Muscle of arm (tissue), 14 donors: ENCODE measurements at places on chromosomes 3 and 15.
A peak's percentile ranks its signal among the peaks of the same experiment; 100 is the strongest.

DNA sequence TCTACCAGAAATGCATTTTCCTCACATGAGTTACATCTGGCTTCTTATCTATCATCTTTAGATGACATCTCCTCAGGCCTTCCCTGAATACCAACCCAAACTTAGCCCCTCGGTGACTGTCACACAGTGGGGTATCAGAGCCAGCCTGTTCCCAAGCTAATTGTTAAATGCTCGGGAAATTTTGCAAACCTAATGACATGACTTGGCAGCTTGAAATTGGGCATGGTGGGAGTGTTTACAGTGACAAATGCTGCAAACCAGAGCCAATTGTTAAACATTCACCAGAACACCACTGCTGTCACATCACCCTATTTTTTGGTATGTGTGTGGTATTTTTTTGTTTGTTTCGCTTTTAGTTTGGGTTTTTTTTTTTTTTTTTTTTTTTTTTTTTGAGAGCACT is 130.8 kb downstream of the HCN4 start:
- DNase-seq, result no peak

DNA sequence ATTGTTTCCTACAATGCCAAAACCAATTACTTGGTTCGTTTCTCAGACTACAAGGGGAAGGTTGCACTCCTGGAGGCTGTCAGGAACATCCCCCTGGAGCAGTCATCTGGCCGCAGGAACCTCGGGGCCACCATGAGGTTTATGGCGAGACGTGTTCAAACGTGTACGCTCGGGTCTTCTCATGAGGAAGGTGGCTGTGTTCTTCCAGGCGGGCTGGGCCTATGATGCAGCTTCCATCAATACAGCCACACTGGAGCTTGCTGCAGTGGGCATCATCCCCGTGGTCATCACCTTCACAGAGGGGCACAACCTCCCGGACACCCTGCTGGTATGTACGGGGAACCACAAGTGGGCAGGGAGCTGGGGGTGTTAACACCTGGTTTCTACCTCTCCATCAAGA is 94.5 kb upstream of the COL6A5 start:
- no peak for DNase-seq

- DNase-seq, result peak; percentile 84
These were observed 205.7 kb upstream of the ZPLD1 start for GRCh38 chr3:102229062-102229655.

DNA sequence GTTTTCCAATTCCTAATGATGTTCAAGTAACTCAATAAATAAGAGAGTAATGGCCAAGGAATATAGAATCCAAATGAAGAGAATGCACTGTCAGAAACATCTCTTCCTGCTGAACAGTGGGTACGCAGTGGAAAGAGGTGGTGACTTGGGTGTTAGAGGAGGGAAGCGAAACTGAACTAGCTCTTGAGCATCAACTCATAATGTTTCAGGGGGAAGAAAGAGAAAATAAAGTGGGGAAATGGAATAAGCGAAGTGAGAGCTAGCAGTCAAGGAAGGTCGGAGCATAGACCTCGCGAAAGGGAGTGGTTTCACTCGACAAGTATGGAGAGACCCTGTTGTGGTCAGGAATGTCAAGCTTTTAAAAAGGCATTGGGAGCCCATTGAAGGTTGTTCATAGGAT is 309.5 kb downstream of the GAP43 start:
- no peak for DNase-seq

DNA sequence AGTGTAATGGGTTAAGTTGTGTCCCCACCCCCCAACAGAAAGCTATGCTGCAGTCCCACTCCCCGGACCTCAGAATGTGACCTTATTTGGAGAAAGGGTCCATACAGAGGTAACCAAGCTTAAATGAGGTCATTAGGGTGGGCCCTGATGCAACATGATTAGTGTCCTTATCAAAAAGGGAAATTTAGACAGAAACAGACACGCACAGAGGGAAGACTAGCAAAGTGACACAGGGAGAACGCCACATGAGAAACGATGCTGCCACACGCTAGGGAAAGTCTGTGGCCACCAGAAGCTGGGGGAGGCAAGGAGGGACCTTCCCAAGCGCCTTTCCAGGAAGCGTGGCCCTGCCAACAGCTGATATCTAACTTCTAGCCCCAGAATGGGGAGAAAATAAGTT is 65.4 kb downstream of the RPN1 start:
- DNase-seq, result no peak

GRCh38 chr3:112874725-112875124 is 28.1 kb upstream of the CD200R1L start:
- DNase-seq, result no peak

- DNase-seq, result no peak
These were observed 906.0 kb upstream of the ALCAM start for GRCh38 chr3:104460477-104461406.

- DNase-seq, result peak; percentile 6
These were observed 2.6 kb upstream of the TIGIT start for GRCh38 chr3:114290911-114291901.

GRCh38 chr3:15556512-15556911 is 35.0 kb upstream of the COLQ start:
- peak; percentile 11 for DNase-seq

- no peak for DNase-seq
These were observed 7.3 kb downstream of the ARL6IP5 start for GRCh38 chr3:69092030-69092516.

- no peak for DNase-seq
These were observed 46.6 kb downstream of the MAGI1 start for GRCh38 chr3:65992106-65992505.

DNA sequence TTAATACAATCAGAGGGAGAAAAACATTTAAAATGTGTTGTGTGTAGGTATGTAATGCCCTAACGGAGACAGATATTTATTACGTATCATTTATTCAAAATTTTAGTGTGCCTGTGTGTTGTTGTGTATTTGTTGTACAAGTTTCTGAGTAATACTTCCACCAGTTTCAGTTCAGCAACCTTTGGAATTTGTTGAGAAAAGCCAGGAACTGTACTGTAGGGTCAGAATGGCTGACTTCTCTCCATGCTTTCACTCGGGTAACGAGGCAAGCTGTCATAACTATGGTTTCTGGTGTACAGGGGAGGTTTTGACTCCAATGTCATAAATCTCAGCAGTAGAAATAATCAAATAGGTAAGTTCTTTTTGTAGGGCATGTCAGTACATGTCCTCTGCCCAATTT is 23.8 kb upstream of the CNTN6 start:
- no peak for DNase-seq

GRCh38 chr15:69225355-69226022 is 65.1 kb downstream of the GLCE start:
- DNase-seq, result peak; percentile 7

DNA sequence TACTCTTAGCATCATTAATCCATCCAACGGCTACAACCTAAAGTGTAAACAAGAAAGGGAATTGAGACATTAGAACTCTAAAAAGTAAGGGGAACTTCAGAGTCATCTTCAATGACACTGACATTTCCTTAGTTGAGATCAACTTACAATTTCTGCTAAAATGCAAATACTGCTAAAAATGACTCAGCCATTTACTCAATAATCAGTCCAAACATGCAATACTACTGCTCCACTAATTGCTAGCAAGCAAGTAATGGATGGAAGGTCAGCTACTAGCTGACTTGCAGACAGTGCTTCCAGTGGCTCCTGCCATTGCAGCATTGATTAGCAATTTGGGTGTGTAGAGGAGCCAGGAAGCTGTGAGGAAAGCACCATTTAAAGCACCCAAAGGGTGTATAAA is 28.4 kb downstream of the CD200R1L start:
- DNase-seq, result no peak

DNA sequence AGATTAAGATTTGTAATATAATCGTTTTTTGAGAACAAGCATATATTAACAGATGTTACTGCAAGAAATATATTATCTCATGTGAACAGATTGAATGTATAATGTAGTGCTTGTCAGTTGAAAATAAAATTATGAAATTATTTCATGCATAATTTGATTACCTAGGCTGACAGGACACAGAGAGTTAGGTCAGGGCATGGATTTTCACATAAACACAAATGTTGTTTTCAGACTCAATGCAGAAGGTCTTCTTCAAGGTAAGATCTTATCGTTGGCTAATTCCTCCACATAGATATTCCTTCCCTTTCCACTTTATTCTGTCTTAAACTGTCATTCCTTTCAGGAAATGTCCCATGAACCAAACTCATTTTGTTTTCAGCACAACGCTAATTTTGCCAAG is 20.1 kb upstream of the TM4SF1 start:
- DNase-seq, result no peak

GRCh38 chr3:138455801-138456716 is 21.6 kb downstream of the ESYT3 start:
- no peak for DNase-seq

- DNase-seq, result no peak
These were observed 424.1 kb downstream of the ZNF385D start for GRCh38 chr3:21326704-21327475.

DNA sequence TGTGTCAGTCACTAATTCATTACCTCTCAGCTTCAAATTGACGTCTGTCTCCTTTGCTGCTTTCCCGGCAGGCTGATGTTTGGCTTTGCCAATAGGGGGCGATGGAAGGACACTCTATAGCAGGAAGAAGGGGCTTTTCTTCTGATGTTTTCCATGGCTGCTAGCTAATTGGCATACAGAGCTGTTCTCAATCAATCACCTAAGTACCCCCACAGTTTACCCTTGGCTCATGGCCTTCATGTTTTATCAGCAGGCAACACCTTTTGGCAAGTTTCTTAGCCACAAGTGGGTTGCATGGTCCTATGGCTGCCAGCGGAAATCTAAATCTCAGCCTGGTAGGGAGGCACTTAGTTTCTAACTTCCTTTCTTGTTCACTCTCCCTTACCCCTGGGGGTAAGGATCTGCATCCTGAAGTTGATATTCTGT is 45.0 kb downstream of the ESYT3 start:
- no peak for DNase-seq

DNA sequence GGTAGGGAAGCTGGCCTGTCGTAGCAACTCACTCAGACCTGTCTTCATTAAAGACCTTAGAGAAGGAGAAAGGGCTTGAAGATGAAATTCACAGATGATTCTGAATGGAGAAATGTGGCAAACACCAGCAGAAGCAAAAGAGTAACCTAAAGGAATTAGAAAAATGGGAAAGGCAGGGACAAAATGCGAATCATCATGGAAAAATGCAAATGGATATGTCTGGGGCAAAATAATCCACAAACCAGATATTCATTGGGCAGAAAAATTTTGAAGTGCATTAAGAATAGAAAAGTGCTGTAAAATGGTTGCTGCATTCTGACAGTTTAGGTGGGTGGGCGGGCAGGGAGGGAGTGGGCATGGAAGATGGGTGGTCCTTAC is 156.9 kb upstream of the RASGRP1 start:
- no peak for DNase-seq

- DNase-seq, result no peak
These were observed 726.5 kb upstream of the NECTIN3 start for GRCh38 chr3:110344897-110345767.

DNA sequence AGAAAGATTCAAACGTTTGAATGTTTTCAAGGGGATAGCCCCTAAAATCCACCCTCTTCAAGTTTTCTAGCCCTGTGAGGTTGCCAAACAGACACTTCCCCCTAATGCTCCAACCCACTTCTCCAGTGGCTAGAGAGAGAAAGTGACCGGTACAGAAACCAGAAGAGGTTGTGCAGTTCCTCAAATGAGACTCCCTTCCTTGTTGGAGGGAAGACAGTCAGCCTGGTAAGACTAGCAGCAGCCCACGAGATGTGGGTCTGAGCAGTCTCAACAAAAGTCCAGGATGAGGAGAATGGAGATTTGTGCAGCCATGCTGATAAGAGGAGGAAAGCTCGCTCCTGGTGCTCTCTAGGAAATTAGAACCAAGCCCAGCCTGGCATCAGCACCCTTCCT is 222.8 kb upstream of the TPRG1 start:
- DNase-seq, result no peak

- DNase-seq, result no peak
These were observed 4.8 kb downstream of the PPP1R14D start for GRCh38 chr15:40823572-40824343.

DNA sequence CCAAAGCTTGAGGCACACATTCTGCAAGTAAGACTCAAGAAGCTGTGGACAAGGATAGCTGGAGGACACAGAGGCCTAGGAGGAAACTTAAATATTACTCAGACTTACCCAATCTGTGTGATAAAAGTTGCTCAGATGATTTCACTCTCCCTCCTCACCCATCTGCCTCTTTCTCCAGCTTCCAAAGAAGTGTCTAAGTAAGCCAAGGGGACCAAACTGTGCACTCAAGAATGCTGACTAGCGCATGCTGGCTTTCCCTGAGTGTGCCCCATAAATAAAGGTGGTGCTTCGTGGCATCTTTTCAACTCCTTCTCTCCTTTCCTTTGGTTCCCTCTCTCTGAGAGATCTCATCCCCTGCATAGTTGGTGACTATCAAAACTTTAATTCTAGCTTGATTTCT is 211.0 kb upstream of the LMCD1 start:
- no peak for DNase-seq

DNA sequence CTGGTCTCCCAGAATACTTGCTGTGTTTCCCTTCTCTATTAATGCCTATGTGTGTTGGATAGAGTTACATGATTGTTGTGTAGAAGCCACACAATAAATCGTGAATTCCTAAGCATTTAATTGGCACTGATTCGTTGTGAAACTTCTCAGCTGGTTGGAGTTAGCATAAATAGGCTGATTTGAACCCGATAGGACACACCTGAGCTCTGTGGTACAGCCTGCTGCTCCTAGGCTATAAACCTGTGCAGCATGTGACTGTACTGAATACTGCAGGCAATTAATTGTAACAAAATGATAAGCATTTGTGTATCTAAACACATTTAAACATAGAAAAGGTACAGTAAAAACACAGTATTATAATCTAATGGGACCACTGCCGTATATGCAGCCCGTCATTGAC is 4.9 kb downstream of the ACAD11 start:
- no peak for DNase-seq

- DNase-seq, result no peak
These were observed 39.8 kb downstream of the ARHGAP31 start for GRCh38 chr3:119333773-119334509.

GRCh38 chr3:33424606-33425452 is 15.4 kb downstream of the UBP1 start:
- no peak for DNase-seq

DNA sequence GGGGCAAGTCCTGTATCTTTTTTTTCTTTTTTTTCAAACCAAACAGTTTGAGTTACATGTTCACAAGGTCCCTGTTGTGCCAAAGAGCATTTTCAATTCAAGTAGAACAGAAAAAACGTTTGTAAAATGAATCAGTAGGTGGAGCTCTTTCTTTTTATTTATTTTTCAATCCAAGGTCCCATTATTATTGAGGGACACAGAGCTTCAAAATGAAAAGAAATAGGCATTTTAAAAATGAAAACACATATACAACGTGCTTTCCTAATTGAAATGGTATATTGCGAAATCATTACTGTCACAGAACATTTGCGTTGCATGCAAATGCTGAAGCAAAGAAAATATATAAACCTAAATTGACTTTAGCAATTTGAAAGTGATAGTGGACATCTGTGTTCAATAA is 711.0 kb downstream of the MECOM start:
- peak; percentile 2 for DNase-seq

GRCh38 chr3:161969867-161970266 is 473.3 kb downstream of the OTOL1 start:
- DNase-seq, result no peak

GRCh38 chr3:61925721-61926120 is 364.4 kb downstream of the PTPRG start:
- DNase-seq, result peak; percentile 56
